ENCODE measurements at places on chromosomes 3 and 15. TPM values are rescaled to one million over a fixed set of nuclear protein-coding genes. Genes with fewer than 3 reads are reported as not detected.

DNA sequence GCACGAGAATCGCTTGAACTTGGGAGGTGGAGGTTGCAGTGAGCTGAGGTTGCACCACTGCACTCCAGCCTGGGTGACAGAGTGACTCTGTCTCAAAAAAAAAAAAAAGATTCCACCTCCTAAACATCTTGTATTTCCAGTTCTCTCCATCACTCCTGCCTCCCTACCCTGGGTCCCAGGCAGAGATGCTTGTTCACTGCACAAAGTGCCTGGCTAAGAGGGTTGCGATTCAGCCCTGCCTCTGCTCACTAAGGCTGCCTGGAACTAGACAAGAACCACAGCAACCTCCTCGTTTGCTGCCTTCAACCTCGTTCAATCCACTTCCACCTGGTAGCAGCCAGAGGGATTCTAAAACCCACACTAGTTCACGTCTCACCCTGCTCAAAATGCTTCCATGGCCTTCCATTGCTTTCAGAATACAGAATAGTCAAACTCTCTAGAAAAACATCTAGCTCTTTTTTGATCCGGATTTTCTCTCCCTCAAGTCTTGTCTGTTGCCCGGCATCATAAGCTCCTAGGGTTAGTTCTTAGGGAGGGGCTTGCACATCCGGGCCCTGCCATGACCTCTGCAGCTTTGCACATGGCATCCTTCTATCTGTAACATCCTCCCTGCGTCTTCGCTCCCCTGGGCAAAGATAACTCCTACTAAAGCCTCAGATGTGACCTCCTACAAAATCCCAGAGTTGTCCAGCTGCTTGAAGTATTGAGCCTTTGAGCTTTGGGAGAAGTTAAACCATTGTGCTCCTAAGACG lies 1.0 kb upstream of the MCM2 start:
- DNase-seq: no peak
- no peaks in the 10 kb centered on the region for H3K27me3 ChIP-seq
- H3K4me1 ChIP-seq: peaks cover 19% of the 10 kb centered on the region
- H3K27ac ChIP-seq: peak overlapping the region; percentile 88
- peaks cover 12% of the 10 kb centered on the region for H3K36me3 ChIP-seq
- peak overlapping the region; percentile 95 for H3K4me3 ChIP-seq

DNA sequence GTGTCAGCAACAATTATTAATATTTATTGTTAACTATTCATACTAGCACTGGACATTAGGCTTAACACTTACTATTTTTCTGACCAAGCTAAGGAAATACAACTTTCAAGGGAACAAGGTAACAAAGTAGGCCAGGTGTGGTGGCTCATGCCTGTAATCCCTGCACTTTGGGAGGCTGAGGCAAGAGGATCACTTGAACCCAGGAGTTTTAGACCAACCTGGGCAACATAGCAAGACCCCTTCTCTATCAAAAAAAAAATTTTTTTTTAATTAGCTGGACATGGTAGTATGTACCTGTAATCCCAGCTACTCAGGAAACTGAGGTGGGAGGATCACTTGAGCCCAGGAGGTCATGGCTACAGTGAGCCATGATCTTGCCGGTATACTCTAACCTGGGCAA lies 131.7 kb downstream of the RBPMS2 start:
- H3K4me1 ChIP-seq: peaks cover 17% of the 10 kb centered on the region
- DNase-seq: no peak
- H3K27me3 ChIP-seq: no peaks in the 10 kb centered on the region

DNA sequence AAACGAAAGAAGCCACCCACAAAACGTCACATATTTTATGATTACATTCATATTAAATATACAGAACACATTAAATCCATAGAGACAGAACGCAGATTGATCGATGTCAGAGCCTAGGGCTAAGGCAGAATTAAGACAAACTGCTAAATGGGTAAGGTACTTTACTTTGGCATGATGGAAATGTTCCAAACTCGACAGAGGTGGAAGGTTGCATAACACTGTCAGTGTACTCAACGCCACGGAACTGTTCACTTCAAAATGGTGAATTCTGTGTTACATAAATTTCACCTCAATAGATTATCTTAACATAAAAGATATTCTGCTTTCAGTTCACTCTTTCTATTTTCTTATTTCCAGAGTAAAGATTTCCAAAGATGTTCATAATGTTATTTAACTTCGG lies 158.4 kb downstream of the TBC1D5 start:
- H3K27ac ChIP-seq: no peak overlapping the region
- H3K27me3 ChIP-seq: no peaks in the 10 kb centered on the region
- H3K4me1 ChIP-seq: peaks cover 3% of the 10 kb centered on the region
- H3K36me3 ChIP-seq: no peaks in the 10 kb centered on the region
- DNase-seq: no peak
- no peak overlapping the region for H3K4me3 ChIP-seq

Gene BCL6
- 67.8 TPM for total RNA-seq

Gene HTR3E
- total RNA-seq: not detected

- no peak for DNase-seq
- no peaks in the 10 kb centered on the region for H3K4me1 ChIP-seq
- H3K27me3 ChIP-seq: no peaks in the 10 kb centered on the region
- H3K4me3 ChIP-seq: no peak overlapping the region
- no peaks in the 10 kb centered on the region for H3K36me3 ChIP-seq
Observed at GRCh38 chr3:161989012-161989411, 492.4 kb downstream of the OTOL1 start.

Gene GXYLT2
- total RNA-seq: not detected

DNA sequence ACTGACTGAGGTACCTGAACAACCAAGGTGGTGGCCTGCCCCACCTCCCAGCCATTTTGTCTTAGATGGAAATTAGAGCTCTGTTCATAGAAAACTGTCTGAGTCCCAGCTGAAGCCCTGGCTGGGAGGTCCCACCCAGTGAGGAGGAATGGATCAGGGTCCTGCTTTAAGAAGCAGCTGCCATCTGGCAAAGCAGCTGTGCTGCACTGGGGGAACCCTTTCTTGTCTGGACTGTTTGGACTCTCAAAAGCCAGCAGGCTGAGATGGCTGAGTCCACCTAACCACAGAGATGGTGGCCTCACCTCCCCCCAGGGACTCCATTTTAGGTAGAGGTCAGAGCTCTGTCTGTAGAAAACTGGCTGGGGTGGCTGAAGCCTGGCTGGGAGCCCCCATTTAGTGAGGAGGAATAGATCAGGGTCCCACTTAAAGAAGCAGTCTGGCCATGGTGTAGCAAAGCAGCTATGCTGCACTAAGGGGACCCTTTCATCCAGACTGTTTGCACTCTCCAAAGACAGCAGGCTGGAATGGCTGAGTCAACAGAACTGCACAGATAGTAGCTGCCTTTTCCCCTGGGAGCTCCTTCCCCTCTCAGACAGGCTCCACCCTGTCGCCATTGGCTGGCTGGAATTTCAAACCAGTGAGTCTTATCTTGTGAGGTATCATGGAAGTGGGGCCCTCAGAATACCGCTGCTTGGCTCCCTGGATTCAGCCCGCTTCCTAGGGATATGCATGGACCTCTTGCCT lies 116.9 kb downstream of the EPHA6 start:
- peaks cover 15% of the 10 kb centered on the region for H3K36me3 ChIP-seq
- no peak overlapping the region for H3K4me3 ChIP-seq
- DNase-seq: no peak
- no peaks in the 10 kb centered on the region for H3K27me3 ChIP-seq

Gene TGM5
- total RNA-seq: 2.0 TPM

DNA sequence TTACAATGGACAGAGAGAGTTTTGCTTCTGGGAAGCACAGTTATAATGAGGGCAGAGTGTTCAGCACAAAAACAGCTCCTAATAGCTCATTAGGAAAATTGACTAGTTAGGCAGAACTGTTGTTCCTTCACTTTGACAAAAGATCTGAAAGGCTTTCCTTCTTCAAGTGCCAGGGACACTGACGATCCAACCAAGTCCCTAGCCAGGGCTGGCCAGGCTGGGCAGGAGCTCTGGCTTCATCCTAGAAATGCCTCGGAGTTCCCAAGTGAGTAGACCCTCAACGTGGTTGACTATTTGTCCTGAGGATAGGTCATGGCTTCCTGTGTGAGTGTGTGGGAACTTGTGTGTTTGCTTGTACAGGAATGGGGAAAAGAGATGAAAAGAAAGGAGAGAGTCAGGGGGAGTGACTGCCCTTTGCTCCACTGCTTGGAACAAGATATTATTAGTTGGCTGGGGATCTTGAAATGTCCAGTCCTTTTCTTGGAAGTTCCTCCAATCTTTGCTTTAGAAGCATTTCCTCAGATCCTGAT lies 617.9 kb downstream of the NTRK3 start:
- H3K36me3 ChIP-seq: no peaks in the 10 kb centered on the region
- H3K4me3 ChIP-seq: no peak overlapping the region
- H3K4me1 ChIP-seq: no peaks in the 10 kb centered on the region
- no peaks in the 10 kb centered on the region for H3K27me3 ChIP-seq
- no peak for DNase-seq
- no peak overlapping the region for H3K27ac ChIP-seq

DNA sequence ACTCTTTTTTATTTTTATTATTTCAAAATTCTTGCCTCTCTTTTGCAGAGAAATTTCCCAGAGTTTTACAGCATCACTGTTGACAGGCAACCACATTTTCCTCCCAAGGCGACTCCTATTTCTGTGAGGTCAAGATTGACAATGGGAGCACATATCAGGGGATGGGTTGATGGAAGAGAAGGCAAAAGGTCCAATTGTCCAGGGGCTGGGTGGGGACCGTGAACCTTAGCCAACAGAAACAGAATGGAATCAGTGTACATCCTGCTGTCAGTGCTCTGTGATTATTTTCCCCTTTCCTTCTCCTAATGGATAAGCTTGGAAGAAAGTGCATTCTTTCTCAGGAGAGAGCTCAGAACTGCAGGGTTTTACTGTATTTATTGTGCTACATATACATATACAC lies 42.4 kb downstream of the CNTN6 start:
- no peak overlapping the region for H3K27ac ChIP-seq
- H3K27me3 ChIP-seq: no peaks in the 10 kb centered on the region
- H3K36me3 ChIP-seq: no peaks in the 10 kb centered on the region
- no peak overlapping the region for H3K4me3 ChIP-seq

Gene PPP1R14D
- total RNA-seq: not detected

DNA sequence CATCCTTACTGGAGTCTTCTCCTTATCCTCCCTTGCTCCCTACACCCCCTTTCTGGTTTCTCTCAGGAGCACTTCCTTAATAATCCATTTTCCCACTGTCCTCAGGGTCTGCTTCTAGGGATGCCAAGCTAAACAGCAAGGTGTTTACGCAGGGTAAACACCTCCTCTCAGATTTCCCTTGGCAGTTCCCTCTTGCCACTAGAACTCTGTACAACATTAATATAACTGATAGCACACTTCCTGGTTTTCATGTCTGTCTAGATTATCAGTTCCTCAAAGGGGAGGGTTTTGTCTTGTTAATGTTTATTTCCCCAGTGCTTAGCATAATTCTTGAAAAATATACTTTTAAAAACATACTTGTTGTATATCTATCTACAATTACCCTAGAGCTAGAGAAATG lies 118.0 kb upstream of the SLC24A5 start:
- no peaks in the 10 kb centered on the region for H3K4me1 ChIP-seq
- no peaks in the 10 kb centered on the region for H3K36me3 ChIP-seq
- peaks cover 4% of the 10 kb centered on the region for H3K27me3 ChIP-seq
- DNase-seq: no peak
- no peak overlapping the region for H3K27ac ChIP-seq

DNA sequence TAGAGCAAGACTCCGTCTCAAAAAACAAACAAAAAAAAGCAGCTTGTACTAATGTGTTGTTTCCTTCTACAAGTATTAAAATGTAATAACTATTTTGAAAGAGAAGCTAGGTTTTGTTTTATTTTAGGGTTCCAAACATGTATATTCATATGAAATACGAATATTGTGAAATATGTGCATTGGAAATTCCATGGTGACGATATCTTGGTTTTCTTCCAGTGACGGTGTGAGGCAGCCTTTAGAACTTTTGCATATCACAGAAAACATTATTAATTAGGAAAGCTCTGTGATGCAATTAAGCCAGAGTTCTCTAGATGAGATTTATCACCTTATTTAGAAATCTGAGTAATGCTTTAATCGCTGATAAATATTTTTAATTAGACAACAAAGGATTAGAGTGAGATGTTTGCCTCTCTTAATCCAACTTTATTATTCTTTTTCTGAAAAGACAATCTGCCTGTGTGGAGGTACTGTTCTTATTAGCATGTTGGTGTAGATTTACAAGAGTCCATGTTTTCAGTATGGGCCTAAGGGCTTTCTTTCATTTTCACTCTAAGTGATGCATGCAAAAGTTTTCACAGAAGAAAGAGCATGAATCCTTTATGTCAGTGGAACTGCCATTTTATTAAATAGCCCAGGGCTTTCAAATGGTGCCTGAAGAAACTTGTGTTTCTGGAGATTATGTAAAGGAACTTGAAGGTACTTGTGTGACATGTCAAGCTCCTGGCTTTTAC lies 37.7 kb upstream of the SAMMSON start:
- H3K36me3 ChIP-seq: no peaks in the 10 kb centered on the region
- no peak overlapping the region for H3K27ac ChIP-seq

DNA sequence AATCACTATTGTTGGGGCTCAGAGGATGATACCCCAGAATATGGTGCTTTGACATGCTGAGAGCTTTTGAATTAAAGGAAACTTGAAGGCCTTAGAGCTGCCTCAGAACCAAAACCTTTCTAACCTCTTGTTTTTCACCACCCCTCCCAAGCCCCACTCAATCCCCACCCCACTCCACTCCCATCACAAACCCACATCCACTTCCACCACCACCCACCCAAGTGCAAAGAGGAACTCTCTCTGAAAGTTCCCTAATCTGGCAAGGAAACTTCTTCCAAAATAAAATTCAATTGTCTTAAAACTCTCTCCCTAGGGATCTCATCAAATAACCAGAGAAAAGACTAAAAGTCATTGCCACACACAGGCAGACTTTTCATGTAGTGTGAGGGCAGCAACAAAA lies 301.2 kb upstream of the ARHGEF26 start:
- no peak for DNase-seq
- H3K27ac ChIP-seq: no peak overlapping the region

- H3K4me3 ChIP-seq: no peak overlapping the region
- DNase-seq: no peak
- H3K4me1 ChIP-seq: no peaks in the 10 kb centered on the region
- H3K27ac ChIP-seq: no peak overlapping the region
- H3K36me3 ChIP-seq: no peaks in the 10 kb centered on the region
Observed at GRCh38 chr3:45259133-45259532, 33.0 kb upstream of the TMEM158 start.

DNA sequence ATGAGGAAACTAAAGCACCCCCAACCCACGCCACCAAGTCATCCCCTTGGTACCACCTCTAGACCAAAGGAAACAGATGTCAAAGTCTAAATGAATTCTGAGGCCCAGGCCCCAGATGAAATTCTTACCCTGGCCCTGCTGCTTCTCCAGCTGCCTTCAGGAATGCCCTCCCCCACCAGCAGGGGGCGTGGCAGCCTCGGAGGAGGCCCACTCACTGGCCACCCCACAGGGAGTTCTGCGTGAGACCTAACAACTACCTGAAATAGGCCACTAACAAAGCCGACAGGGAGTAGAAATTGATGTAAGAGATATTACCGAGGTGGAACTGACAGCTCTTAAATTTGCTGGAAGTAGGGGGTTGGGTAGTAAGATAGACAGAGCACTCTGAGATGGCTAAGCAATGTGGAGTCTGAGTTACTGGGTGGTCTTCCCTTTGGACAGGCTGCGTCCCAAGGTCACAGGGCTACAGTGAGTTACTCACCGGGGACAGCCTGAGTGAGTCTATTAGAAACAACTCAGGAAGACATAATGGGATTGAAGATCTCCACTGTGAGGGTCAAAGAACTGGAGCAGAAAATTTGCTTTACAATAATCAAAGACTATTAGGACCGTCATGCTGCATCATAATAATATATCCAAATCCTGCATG lies 240.7 kb downstream of the SHOX2 start:
- H3K4me3 ChIP-seq: no peak overlapping the region
- H3K4me1 ChIP-seq: no peaks in the 10 kb centered on the region
- no peaks in the 10 kb centered on the region for H3K36me3 ChIP-seq
- H3K27ac ChIP-seq: no peak overlapping the region

- no peaks in the 10 kb centered on the region for H3K4me1 ChIP-seq
- peaks cover 41% of the 10 kb centered on the region for H3K27me3 ChIP-seq
- no peak for DNase-seq
- no peak overlapping the region for H3K4me3 ChIP-seq
Observed at GRCh38 chr15:98501632-98502031, 146.7 kb upstream of the IGF1R start.

Gene MB21D2
- total RNA-seq: 1.7 TPM
